ENCODE measurements at places on chromosomes 3 and 15. TPM values are rescaled to one million over a fixed set of nuclear protein-coding genes. Genes with fewer than 3 reads are reported as not detected.
A peak's percentile ranks its signal among the peaks of the same experiment; 100 is the strongest.

The CLDN18 gene
- not detected for total RNA-seq

The EOMES gene
- not detected for total RNA-seq

The CMTM6 gene
- total RNA-seq = 135 TPM

The CCDC54 gene
- not detected for total RNA-seq

DNA sequence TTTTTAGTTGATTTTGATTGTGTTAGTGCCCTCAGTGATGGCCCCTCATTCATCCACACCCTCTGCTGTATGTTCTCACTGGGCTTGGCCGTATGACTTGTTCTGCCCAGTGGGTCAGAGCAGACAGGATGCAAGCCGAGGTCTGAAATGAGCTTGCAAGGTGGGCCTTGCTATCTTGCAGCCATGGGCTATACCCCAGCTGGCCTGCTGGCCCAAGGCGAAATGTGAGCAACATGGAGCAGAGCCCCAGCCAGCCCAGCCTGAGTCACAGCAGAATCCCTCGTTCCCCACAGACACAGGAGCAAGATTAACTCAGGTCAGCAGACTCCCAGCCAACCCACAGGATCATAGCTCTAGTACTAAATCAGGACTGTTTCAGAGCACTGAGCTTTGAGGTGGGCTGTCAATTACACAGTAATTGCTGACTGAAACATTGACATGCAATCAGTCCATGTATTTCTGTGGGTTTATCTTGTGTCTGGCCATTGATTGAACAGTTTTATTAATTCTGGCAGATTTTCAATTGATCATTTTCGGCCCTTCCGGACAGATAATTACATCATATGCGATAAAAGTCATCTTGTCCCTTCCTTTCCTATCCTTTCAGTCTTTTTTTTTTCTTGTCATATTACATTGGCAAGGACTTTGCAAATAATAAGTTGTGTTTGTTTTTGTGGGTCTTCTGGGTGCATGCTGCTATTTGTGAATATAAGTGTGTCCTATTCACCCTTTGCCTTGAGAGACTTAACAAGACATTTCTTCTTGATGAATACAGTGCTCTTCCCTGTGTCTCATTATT, 27.1 kb downstream of the KLF15 start:
- no peak for DNase-seq

DNA sequence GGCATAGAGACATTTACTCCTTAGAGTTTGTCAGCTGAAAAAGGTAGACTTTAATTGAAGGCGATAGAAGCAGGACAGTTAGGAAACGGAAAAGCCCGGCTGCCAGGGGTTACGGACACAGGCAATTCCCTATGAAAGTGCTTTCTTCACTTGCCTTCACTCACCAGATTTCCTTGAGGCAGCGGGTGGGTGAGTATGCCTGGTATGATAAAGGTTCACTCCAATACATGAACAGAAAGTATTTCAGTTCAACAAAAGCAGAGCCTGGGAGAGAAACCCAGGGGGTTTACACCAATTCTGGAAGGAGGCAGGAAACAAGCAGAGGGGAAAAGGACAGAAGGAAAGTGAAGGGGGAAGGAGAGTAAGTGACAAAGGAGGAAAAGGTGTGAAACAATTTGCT, 53.9 kb downstream of the QTRT2 start:
- DNase-seq = no peak

- DNase-seq = no peak
Measured at GRCh38 chr15:42582569-42583375, 7.4 kb downstream of the STARD9 start.

DNA sequence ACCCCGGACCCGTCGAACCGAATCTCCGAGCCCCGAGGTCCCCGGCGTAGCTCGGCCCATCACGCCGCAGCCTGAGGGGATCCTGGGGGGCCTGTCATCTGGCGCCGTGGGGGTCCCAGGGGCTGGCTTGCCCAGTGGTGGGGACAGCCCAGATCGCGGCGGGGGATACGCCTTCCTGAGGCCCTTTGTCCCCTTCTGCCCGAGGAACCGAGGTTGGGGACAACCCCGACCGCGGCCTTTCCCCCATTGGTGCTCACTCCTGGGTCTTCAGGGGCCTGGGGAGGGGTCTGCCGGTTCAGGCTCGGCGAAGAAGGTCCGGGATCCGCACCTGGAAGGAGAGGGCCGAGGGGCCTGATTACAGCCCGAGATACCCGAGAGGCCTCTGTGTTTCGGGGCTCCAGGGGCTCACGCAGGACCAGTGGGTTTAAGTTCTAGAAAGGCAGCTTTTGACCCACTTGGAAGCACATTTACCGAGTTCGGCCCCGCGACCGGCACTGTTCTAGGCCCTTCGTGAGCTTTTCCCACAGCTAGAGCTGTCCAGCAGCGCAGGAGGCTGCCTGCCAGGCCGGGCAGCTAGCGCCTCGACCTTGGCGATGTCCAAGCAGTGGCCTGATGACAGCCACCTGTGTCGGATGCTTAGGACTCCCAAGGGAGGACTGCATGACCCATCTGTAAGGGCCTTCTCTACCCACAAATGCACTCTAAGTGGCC, 504 bp downstream of the ABHD2 start:
- no peak for DNase-seq

- DNase-seq = no peak
Measured at GRCh38 chr3:3184876-3185275, 5.4 kb upstream of the CRBN start.

- no peak for DNase-seq
Measured at GRCh38 chr15:41334293-41335120, 1.8 kb downstream of the NUSAP1 start.

DNA sequence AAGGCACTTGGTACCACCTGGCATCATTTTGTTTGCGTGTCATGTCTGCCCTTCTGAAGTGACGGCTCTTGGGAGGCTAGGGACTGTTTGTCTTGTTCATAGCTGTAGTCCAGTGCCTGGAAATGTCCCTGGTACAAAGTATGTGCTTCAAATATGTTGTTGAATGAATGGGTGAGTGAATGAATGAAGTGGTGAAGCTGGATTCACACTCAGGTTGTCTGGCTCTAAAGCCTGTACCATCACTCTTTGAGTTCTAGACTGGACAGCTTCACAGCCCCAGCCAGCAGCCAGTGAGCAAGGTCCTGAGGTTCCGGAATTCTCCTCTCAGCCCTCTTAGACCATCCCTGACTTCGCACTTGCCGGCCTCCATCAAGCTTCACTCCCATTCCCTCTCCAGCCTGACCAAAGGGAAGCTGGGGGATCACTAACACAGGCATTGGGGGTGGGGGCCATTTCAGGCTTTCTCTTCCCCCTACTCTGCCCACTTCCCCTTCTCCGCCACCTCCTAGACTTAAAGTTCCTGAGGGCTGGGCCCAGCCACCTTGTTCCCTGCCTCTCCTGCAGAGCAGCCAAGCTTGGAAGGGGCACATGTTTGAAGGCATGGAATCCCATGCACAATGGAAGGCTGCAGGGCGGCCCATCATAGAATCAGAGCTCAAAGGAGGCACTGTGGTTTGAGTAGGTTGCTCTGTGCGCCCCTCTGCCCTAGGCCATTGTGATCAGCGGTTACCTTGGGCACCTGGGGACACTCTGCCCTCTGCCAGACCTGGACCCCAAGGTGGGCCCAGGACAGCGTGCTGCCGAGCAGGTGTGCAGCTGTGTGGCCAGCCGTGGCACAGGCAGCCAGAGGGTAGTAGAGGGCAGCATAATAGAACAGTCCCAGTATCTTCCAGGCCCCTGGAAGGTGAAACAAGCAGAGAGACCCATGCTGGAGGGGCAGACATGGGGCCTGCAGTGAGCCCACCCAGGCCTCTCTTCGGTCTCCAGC, 7.7 kb downstream of the STRA6 start:
- no peak for DNase-seq

DNA sequence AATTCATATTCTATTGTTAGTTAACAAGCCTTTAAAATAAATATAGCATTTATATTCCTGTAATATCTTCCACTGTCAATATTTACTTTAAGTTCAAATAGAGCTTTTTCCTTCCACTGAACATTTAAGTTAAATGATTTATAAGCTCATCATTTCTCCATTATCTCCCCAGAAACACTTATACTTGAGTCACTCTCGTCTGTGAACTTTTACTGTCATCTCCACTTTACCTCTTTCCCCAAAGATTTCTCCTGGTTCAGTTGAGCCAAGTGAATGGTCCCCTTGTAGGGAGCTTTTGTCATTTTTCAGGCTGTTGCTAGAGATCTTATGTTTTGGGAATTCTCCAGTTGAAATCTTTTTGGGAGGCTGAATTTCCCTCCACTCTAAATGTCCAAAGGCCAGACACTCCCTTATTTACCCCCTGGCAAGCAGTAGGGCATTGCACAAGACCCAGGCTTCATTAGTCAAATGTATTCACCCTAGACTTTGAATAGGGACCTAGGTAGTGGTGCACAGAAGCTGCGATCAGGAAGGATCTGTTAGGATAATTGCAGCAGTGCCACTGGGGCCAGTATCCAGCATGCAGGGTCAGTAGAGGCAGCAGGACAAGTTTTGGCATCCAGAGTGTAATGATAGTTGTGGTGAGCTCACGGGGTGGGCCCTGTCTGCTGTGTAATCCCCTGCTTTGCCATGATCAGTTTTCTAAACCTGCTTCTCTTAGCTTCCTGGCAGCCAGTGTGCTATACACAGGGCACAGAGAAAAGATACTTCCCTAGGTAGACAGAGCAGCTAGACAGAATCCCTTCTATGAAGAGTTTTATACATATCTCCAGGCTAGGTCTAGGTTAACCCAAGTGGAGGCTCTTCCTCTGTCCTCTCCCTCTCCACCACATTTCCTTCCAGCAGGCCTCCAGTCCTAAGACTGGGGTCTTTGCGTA, 356.5 kb upstream of the SLCO3A1 start:
- no peak for DNase-seq

DNA sequence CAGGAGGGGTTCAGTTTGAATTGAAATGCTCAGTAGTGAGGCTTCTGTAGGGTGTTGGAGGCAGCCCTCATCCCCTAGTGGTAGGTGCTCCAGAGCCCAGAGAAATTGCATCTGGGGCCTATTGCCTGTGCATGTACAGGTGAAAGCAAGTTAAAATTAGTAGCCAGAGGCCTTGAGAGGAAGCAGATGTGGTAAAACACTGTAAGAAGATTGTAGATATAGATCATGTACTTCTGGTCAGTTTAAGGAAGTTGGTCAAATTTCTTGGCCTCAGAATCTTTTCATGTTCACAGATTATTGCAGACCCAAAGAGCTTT, 34.6 kb downstream of the IGSF10 start:
- no peak for DNase-seq

DNA sequence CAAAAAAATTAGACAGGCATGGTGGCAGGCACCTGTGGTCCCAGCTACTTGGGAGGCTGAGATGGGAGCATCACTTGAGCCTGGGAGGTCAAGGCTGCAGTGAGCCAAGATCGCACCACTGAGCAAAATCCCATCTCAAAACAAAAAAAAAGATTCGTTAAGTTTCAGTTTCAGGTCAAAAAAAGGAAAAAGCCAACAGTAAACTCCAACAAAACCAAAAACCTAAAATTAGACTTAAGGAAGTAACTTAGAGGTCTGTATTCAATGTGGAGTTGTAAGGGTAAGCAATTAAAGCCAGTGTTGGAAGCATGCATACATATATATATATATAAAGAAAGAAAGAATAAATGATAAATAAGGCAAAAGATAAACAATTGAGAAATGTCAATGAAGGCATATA, 11.8 kb downstream of the KPNA1 start:
- DNase-seq = no peak

GRCh38 chr3:187230011-187230410, 32.7 kb downstream of the RTP1 start:
- DNase-seq = no peak

- DNase-seq = no peak
Measured at GRCh38 chr3:138186803-138187295, 252 bp upstream of the ARMC8 start.

GRCh38 chr3:114659109-114660061, 365.6 kb downstream of the TIGIT start:
- no peak for DNase-seq

DNA sequence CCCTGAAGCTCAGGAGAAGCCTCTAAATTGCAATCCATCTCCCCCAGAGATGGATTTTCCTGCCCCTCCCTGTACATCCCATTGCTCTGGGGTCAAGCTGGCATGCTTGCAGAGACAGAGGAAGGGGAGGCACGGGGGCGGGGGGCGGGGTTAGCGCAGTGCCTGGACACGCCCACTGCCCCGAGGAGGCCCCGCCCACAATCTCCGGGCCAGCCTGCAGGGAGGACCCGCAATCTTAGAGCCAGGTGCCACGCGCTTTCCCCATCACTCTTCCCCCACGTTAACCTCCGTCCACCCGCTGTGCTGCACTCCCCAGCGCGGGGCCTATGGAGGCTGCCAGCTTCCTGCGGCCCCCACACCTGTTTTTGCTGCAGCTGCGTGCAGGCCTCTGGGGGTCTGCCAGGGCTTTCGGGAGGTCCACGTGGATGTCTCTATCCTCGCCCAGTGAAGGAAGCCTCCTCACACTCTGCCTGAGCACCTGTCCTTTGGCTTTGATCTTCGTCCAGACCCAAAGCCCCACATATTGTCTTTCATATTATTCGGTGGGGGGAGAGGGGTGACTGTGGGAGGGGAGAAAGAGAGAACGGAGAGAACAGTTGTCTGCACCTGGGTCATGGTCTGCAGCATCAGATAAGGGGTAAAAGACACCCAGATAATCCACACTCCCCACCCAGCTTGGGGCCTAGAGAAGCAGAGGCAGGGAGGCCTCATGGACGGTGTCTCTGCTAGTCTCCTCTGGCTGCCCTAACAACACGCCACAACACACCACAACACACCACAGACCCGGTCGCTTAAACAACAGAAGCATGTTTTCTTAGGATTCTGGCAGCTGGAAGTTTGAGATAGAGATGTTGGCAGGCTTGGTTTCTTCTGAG, 118.0 kb upstream of the MEF2A start:
- DNase-seq = no peak

DNA sequence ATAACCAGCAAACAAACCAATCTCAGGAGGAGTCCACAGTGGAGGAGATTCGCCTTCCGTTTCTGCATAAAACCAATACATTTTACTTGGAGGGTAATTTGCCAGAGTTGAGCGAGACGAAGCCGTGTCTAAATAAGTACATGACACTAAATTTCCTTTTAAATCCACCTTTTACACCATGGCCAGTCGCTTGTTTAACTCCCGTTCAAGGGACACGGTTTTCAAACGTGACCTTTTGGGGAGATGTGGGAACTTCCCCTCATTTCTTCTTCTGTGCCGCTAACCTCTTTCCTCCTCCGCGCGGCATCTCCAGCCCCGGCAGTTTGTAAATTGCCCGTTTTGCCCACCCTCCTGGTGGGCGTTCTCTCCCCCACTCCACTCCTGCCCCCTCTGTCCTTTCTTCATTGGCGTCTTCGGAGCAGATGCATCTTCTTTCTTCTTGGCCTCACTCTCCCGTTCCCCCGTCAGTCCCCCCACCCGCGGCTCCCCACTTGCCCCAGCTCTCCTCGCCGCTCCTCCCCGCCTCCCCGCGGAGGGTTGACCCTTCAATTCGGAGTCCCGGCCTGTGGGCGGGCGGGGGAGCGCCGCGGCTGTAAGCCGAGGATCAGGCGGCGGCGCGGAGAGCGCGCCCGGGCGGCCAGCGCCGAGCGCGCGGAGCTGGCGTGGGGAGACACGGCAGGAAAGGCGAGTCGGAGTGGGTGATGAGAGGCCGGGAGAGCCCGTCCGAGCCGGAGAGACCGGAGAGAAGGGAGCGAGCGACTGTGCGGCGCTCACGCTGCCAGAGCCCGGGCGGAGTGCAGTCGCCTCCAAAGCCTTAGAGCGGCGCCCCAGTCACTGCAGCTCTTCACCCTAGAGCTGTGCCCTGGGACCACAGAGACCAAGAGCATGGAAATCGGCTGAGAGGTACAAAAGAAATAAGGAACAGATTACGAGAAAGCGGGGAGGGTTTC, at the start of gene NLGN1:
NLGN1 (plus strand) TSS at position 584 of the 950 bp plus-strand sequence.
- no peak for DNase-seq

- DNase-seq = peak; percentile 7
Measured at GRCh38 chr15:39429898-39430357, 151.0 kb upstream of the THBS1 start.

Data from epithelial cell of proximal tubule (primary cell).